Memory B cell (primary cell): ENCODE measurements at places on chromosomes 7 and 10.

DNA sequence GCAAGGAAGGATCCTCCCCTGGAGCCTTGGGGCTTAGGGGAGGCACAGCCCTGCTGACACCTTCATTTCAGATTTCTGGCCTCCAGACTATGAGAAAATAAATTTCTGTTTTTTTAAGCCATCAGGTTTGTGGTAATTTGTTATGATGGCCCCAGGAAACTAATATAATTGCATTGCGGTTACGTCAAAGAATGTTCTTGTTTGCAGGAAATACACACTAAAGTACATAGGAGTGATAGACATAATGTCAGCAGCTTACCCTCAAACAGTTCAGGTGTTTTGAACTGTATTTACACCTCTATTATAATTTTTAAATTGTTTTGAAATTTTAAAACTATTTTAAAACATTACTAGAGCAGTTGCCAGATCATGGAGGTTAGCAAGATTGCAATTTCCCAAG lies 12.6 kb upstream of the FHIP2A start:
- DNase-seq: no peak

DNA sequence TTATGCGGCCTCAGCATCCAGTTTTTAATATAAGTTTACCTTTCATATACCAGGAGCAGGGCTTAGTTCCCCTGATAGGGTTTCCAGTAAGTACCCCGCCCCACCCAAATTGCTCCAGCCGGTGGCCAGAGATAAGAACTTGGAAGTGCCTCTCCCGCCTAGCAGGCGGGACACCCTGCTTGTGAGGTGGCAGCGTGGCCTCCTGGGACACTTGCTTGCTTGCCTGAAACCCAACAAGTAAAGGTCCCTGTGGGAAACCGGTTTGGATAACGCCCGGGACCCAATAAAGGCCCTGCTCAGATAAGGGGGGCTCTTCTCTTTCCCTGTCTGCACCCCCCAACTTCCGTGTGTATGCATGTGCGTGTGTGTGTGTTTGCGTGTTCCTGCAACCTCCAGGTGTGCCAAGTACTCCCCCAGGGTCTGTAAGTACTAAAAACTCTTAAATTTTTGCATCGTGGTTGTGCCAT lies 154.3 kb downstream of the ARHGAP21 start:
- no peak for DNase-seq

- DNase-seq: no peak
These were observed 7.1 kb downstream of the CLCN1 start for GRCh38 chr7:143322760-143323633.

- DNase-seq: no peak
These were observed 48.9 kb upstream of the FHIP2A start for GRCh38 chr10:114772496-114773196.

DNA sequence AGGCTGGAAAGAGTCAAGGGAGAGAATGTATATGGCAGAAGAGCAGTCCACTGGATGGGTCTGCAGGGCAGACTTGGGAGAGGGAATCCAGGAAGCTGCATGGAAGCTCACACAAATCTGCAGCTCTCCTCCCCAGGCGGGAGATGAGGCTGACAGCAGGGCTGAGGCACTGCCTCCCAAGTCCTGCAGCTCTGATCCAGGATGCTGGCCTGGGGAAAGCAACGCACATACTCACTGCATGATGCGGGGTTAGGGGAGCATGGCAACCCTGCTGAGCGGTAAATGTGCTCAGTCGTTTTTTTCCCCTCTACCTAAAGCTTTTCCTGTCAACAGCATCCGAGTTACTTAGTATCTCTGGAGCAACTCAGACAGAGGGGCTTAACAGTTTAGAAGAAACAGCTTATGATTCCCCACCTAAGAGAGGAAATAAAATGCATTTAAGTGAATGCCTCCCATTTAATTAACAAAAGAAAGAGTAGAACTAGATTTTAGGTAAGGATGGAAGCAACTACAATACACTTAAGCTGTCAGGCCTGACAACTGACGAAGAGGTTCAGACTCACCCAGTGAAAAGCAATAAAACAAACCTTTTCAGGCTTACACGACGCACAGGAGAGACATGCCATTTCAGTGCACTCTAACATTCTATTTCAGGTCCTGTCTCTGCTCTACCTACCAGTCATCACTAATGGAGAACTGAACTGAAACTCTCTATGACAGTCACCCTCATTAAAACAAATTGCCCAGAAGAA lies 37.0 kb downstream of the CHCHD3 start:
- DNase-seq: no peak

DNA sequence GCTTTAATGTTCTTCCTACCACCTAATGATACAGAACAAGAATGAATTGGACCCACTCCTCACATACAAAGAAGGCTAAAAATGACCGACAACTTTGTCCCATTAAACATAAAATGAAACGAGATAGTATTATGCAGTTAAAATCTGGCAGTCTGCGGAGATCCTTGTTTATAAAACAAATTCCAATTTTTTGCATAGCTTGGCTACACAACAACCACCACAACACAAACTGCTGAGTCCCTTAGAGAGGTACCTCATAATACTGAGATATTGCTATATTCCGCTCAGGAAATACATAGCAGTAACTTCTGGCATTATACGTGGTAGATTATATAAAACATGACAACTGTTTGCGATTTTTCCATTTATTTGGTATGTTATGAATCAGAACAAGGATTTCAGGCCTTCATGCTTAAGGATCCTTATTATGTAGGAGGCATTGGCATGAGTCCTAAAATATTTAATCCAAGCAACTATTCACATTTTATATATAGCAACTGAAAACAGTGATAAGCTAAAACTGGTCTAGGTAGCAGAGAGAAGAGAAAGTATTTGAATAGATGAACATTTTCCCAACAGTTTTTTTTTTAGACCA lies 96.0 kb downstream of the ANK3 start:
- DNase-seq: no peak

DNA sequence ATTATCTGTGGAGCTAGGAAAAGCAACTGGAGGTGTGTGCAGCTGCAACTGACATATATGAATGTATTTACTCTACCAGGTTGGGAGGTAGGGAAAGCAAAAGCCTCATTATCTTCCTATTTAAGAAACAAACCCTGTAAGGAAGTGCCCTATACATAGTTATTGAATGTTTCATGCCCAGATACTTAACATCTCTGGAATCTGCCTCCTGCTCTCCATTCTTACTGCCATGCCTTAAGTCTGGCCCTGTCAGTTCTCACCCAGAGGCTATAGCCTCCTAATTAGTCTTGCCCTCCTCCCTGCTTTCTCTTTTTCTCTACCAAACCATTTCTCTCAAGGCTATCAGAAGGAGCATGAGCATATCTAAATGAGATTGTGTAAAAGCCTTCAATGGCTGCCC lies 542.6 kb upstream of the LRRN3 start:
- no peak for DNase-seq

DNA sequence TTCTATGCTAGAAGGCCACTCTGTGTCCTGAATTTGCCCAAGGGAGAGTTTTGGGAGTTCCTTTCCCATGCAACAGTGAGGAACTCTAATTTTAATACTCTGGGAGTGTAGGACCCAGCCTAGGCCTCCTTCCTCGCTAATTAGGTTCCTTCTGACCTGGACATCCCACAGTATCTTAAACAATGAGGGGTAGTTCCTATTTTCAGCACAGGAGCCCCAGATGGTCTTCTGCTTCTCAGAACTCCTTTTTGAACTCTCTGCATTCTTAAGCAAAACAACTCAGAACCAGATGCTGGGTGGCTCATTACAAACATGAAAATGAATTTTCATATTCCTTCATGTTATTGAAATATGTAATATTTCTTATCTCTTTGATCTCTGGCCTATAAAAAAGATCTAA lies 116.9 kb downstream of the LRMDA start:
- DNase-seq: no peak

DNA sequence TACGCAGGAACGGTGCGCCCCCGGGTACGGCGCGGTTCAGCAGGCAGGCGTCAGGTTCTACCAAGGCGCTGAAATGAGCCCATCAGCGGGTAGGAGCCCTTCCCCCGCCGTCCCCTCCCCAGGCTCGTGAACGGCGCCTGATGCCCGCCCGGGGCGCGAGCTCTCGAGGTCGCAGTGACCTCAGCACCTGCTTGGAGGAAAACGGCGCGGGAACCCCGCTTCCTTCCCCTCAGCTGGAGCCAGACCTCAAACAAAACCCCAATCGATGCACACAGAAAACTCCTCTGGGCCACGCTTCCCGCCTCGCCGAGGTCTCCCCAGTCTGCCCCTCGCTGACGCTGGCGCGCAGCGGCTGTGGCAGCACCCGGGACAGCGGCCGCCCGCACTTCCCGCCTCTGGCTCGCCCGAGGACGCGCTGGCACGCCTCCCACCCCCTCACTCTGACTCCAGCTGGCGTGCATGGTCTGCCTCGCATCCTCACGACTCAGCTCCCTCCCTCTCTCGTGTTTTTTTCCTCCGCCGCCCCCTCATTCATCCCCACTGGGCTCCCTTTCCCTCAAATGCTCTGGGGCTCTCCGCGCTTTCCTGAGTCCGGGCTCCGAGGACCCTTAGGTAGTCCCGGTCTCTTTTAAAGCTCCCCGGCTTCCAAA lies 514 bp upstream of the GAD2 start:
- DNase-seq: no peak

DNA sequence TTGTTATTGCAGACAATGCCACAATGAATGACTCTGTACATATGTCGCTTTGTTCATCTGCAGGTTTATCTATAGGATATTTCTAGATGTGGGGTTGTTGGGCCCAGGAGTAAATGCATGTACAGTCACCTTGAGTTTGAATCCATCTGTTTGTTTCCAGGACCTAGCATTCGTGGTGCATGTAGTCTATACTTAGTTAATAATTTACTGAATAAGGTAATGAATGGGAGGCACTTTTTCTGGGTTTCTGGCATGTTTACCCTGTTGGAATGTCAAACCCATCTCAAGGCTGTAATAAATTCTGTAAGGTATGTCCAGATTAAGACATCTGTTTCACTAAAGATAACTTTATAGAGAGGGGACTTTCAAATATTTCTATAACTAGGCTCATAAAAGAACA lies 23.5 kb downstream of the HECTD2 start:
- DNase-seq: no peak

DNA sequence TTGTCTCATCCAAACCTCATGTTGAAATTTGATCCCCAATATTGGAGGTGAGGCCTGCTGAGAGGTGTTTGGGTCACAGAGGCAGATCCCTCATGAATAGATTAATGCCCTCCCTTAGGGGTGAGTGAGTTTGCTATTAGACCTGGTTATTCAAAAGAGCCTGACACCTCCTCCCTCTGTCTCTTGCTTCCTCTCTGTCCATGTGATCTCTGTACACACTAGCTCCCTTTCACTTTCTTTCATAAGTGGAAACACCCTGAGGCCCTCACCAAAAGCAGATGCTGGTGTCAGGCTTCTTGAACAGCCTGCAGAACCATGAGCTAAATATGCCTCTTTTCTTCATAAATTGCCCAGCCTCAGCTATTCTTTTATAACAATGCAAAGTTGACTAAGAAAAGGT lies 447.1 kb downstream of the MDFIC start:
- DNase-seq: no peak

GRCh38 chr7:94003446-94004023 lies 620 bp downstream of the BET1 start:
- DNase-seq: no peak

DNA sequence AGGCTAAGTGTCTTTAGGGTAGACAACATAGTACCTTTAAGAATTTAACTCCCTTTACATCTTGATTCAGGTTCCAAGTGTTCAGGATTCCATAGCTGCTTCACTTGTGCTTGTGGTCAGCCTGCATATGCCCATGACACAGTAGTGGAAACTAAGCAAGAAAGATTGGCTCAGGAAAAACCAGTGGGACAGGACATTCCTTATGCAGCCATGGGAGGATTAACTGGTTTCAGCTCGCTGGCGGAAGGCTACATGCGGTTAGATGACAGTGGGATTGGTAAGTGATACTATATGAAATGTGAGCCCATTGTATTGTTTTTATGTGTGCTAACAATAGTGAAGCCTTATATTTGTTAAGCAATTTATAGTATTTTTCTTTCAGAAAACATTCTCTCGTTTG lies 11.3 kb downstream of the FAM221A start:
- no peak for DNase-seq

DNA sequence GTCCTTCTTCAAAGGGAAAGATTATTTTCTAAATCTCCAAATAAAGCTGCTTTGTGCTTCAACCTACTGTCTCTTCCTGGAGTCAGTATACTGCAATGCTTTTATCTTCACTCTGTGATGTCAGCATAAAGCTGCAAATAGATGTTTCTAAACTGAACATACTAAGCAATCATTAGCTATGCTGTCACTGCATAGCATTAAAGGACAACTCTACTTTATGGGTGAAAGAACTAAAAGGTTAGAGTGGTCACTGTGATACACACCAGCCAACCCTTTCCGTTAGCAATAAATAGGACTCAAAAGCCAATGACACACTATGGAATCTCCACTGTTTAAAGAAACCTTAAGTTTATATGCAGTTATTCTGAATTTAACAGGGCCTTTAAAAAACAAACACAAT lies 1.8 kb downstream of the CCDC186 start:
- DNase-seq: no peak

GRCh38 chr7:73449422-73449821 lies 15.8 kb downstream of the FZD9 start:
- DNase-seq: no peak

GRCh38 chr7:107907790-107908189 lies 16.8 kb downstream of the DLD start:
- DNase-seq: no peak

DNA sequence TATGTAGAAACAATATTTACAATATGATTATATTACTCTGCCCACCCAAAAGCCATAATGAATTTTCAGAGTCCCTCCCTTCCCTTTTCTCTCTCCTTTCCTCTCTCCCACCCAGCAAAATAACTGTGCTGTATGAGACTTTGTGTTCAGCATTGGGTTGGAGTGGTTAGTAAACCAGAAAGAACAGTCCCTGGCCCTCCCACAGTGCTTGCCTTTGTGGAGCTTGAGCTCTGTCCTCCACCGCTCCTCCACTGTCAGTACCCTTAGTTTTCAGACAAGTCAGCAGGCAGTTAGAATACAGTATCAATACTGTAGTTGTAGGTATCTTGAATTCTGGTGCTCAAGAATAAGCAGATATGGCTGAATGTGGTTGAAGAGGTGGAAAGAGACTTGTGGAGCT lies 92.7 kb downstream of the CDK14 start:
- DNase-seq: no peak

DNA sequence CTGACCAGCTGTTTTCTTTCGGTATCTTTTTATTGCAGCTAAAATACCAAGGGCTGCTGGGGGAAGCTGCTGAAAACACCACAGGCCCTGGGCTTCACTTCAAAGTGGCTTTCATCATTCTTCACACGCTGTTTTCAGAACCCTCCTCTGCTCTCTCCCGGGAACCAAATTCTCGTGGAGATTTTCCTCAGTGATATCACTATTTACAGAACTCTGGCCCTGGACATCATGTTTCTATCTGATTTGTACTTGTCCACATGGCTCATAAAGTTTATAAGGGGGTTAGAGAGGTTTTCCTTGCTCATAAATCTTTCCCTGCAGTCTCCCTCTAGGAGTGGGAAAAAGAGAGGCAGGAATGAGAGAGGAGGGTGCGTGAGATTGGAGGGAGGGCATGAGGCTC lies 177.4 kb upstream of the NPVF start:
- no peak for DNase-seq
